Fibroblast of skin of back (primary cell): ENCODE measurements at places on chromosomes 12 and 14.

DNA sequence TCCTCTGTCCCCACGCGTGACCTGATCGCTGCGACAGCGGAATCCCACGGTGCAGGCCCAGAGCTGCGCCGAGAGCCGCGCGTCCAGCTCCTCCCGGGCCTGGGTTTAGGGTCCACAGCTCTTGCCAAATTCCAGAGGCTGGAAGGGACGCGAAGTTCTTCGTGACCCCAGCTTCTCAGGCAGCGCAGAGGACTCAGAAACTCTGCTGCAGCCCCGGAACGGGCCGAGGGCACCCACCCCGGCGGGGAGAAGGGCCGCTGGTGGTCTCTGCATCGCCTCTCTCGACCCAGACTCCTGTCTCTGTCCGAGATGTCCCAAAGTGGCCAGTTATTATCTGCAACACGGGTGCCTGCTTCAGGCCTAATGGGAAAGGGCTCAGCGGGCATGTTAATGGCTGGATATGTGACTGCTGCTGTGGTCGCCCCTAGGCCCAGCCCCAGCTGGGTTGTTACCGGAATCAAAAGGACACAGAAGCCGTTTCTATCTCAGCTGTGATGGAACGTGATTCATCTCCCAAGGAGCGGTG is 236.4 kb downstream of the VRK1 start:
- DNase-seq = no peak

- no peak for DNase-seq
These were observed 44.7 kb downstream of the CPM start for GRCh38 chr12:68888243-68888642.

GRCh38 chr12:95231190-95231589 is 13.6 kb downstream of the VEZT start:
- no peak for DNase-seq

GRCh38 chr14:99773521-99774497 is 19.4 kb upstream of the EML1 start:
- no peak for DNase-seq

DNA sequence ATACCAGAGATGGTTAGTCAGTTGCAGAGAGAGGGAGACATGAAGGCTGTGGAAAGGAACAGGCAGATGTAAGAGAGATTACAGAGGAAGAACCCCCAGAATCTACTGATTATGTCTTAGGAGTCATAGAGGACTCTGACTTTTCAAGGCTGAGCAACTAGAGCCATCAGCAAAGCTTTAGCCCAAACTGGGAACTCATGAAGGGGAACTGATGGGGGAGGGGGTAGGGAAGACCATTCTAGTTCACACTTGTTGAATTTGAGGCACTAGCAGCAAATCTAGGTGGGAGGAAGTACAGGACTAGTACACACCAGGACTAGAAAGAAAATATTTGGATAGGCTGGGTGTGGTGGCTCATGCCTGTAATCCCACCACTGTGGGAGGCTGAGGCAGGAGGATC is 10.1 kb downstream of the LGALS3 start:
- no peak for DNase-seq

DNA sequence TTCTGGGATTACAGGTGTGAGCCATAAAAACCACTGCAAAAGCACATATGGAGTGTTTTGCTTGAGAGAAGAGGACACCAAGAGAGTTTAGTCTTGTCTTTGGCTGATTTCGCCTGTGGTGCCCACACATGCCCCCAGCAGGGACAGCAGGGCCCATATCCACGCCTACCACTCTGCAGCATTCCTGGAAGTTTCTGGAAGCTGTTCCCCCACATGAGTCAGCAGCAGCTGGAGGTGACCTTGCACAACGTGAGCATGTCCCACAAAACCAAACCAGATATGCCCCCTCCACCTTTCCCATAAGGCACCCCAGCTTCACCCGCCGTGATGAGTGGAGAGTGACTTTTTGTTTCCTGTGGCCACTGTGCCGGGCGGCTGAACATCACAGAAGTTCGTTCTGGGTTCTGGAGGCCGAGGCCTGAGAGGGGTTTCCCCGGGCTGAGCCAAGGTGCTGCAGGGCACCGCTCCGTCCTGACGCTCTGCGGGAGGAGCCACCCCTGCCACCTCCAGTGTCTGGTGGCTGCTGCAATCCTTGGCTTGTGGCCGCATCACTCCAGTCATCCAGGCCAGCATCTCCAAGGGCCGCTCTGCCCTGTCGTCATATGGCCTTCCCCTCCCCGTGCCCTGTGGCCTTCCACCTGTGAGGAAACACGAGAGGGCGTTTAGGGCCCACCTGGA is 4.7 kb downstream of the ASPG start:
- DNase-seq = no peak

DNA sequence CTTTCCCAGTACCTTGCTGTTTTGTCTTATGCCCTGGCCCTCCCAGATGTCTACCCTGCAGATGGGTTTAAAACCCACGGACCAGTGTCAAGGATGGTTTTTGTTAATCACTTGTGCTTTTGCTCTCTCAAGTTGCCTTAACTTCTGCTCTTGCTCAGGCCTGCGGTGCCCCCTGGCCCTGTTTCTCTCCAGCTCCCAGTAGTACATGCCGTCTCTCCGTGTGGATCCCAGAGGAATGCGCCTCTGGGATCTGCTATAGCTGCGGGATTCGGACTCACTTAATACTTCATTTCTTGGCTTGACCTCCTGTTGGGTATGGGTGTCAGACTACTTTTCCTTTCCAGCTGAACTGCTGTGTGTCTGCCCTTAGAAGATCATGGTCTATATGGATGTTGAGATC is 14.5 kb downstream of the PLEKHG3 start:
- DNase-seq = no peak

GRCh38 chr12:25249931-25250738 is 594 bp downstream of the KRAS start:
- DNase-seq = peak; percentile 24

- DNase-seq = no peak
These were observed 406 bp downstream of the IL23A start for GRCh38 chr12:56339158-56339422.

GRCh38 chr12:99552022-99552421 is 95.5 kb upstream of the GARIN6 start:
- DNase-seq = no peak

GRCh38 chr14:35992816-35993683 is 166.9 kb downstream of the BRMS1L start:
- no peak for DNase-seq

- no peak for DNase-seq
These were observed 142.4 kb downstream of the CMAS start for GRCh38 chr12:22188431-22188830.

GRCh38 chr12:19978193-19978592 is 390.1 kb upstream of the PDE3A start:
- peak; percentile 98 for DNase-seq

GRCh38 chr12:3204730-3205531 is 127.8 kb downstream of the TSPAN9 start:
- DNase-seq = no peak

DNA sequence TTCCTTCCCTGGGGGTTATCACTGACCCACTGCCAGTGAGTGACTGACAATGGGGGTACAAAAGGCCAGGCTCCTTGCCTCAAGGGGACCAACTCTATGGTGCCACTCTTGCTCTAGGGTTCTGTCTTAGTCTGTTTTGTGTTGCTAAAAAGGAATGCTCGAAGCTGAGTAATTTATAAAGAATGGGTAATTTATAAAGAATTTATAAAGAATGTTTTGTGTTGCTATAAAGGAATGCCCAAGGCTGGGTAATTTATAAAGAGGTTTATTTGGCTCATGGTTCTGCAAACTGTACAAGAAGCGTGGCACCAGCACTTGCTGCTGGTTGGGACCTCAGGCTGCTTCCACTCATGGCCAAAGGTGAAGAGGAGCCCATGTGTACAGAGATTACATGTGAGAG is 15.8 kb upstream of the RASSF8 start:
- peak; percentile 51 for DNase-seq

DNA sequence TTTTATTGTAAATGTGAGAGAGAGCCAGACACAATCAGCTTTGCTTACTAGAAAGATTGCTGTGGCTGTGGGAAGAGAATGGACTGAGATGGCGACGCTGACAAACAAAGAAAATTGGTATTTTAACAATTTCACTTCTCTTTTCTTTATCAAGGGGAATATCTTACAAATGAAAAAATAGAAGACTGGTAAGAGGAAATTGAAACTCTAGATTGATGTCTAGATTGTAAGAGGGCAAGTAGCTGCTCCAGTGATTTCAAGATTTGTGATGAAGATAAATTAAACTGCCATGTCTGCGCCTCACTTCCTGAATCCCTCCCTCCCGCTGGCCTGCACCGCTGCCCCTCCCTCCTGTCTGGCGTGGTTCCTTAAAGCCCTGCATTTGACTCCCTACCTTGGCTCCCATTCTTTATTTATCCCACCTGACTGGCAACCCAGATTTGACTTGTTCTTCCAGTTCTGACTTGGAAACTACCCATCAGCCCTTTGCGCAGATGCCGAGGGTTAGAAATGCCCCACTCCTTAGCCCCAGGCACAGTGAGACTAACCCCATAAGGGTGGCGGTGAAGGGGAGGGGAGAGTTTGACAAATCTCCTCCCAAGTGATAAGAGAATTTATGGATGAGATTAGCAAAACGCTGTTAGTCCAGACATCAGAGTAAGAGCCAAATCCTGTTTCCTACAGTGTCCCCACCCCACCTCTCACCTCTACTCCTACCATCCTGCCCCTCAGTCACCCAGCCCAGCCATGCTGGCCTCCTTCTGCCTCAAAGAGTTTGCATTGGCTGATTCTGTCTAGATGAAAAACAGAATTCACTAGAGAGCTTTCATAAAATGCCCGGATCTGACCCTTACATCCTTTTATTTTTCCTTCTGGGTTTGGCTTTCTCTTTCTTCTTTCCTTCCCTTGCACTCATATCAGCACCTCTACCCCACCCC is 125.3 kb upstream of the ATF7IP start:
- DNase-seq = peak; percentile 8

- DNase-seq = peak; percentile 85
These were observed 708 bp upstream of the ZBTB42 start for GRCh38 chr14:104800015-104800770.

DNA sequence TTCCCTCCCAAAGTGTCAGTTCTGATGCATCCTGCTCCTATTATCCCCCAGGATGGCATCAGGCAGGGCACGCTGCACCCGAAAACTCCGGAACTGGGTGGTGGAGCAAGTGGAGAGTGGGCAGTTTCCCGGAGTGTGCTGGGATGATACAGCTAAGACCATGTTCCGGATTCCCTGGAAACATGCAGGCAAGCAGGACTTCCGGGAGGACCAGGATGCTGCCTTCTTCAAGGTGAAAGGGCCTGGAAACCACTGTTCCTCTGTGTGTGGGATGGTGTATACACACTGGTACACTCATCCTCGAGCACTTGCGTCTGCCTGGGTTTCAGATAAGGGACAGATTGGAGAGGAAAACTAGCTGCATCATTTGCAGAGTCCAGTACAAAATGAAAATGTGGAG is 1.0 kb downstream of the IRF9 start:
- DNase-seq = no peak

DNA sequence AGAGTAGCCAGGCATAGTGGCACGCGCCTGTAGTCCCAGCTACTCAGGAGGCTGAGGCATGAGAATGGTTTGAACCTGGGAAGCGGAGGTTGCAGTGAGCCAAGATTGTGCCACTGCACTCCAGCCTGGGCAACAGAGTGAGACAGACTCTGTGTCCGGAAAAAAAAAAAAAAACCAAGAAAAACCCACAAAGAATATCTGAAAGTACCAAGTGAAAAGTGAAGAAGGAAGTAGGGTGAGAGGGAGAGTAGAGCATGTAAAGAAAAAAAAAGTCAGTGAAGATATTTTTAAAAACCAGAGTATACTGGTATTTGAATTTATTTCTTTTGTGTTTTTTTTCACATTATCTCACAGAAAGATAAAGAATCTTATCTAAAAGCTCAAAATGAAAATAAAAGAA is 43.3 kb upstream of the ISM2 start:
- DNase-seq = no peak

DNA sequence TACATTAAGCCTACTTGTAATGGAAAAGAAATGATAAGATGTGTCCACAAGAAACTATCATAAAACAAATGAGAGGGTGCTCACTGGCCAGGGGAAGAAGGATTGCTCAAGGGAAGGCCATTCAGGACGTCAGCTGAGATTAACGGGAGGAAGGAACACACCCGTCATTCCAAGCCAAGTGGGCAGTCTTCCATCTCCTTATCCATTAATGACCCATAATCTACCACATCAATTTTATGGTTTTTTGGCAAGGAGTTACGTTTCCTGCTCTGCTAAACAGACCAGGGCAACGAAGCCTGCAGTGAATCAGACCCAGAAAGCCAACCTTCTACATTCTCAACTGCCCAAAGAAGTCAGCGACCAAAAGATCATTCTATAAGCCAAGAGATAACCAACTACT is 25.1 kb downstream of the PRKAB1 start:
- no peak for DNase-seq

GRCh38 chr12:21882635-21883034 is 58.6 kb downstream of the ABCC9 start:
- DNase-seq = no peak

GRCh38 chr12:3496957-3497356 is 6.0 kb downstream of the PRMT8 start:
- DNase-seq = no peak

DNA sequence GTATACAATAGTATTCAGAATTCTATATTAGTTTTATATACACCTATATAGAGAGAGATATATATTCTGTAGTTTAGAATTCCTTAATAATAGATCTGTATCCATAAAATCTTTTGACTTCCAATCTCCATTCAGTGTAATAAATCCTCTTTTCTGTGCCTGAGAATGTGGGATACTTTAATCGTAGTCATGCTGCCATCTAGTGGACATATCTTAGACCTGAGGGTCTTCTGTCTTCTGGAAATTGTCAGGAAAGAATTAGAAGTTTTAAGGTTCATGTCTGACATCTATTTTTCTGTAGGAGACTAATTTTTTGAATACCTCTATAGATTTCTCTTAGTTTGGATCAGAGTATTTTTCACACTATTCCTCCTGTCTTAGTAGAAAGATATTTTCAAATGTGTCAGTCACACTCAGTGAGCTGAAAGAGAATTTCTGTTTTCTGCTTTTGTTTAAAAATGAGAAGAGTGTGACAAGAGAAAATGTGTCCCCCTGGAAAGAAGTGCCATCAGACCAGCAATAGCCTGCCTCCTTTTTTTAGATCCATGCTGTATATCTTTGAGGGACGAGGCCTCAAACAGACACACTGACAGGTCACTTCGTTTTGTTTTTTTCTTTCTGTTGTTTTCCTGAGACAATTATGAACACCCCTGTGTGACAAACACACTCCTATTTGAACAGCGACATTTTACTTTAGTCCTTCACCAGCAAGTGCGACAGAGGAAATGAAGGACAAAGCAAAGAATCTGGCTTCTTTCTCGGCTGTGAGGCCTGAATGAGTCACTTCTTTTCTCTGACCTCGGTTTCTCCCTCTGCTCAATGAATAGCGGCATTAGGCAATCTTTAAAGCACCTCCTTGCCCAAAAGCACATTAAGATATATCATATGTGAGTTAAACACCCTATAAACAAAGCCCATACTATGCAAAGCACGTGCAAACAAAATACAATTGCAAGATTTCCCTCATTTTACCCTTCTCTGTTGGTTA is 96.3 kb downstream of the GALC start:
- DNase-seq = peak; percentile 51
